MCF 10A (cell line): ENCODE measurements at places on chromosomes 4 and X. TPM values are rescaled to one million over a fixed set of nuclear protein-coding genes. Genes with fewer than 3 reads are reported as not detected.

Gene NPY1R
- total RNA-seq = 0.63 and 2.8 TPM in 2 replicates

Gene RNF212
- total RNA-seq = not detected in 2 replicates

DNA sequence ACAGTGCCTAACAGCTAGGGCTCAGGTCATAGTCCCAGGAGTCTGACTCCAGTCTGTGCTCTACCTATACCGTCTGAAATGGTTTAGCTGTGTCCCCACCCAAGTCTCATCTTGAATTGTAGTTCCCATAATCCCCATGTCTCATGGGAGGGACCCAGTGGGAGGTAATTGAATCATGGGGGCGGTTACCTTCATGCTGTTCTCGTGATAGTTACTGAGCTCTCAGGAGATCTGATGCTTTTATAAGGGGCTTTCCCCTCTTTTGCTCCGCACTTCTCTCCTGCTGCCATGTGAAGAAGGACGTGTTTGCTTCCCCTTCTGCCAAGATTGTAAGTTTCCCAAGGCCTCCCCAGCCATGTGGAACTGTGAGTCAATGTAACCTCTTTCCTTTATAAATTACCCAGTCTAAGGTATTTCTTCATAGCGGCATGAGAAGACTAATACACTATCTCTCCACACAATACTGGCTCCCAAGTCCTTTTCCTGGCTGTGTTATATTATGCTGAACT is 110.8 kb downstream of the AFAP1 start:
- peak; percentile 47 for DNase-seq

- peak; percentile 65 for DNase-seq
These were observed 6.0 kb upstream of the EFNB1 start for GRCh38 chrX:68822641-68823410.

GRCh38 chr4:129369361-129370010 is 273.5 kb downstream of the C4orf33 start:
- no peak for DNase-seq

DNA sequence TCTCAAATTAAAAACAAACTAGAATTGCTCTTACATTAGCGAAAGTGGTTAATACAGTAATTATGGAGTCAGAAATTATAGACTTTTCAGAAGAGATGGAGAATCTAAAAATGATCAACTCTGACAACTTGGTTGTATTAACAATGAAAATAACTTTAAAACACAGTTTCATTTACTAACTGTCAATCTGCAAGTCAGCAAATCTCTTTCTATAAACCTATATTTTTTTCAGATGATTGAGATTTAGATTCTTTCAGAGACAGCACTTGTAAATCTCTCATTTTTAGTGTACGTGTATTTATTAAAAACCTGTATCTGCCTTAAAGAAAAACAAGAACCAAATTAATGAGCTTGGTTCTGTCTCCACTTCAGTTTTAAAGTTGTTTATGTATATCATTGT is 311.4 kb downstream of the EPHA5 start:
- DNase-seq = no peak

GRCh38 chrX:48470110-48470832 is at the start of gene SLC38A5:
TSS of gene SLC38A5 (minus strand) at chrX:48470260. CDS start at chrX:48467924, 2,336 bp downstream.
- no peak for DNase-seq

DNA sequence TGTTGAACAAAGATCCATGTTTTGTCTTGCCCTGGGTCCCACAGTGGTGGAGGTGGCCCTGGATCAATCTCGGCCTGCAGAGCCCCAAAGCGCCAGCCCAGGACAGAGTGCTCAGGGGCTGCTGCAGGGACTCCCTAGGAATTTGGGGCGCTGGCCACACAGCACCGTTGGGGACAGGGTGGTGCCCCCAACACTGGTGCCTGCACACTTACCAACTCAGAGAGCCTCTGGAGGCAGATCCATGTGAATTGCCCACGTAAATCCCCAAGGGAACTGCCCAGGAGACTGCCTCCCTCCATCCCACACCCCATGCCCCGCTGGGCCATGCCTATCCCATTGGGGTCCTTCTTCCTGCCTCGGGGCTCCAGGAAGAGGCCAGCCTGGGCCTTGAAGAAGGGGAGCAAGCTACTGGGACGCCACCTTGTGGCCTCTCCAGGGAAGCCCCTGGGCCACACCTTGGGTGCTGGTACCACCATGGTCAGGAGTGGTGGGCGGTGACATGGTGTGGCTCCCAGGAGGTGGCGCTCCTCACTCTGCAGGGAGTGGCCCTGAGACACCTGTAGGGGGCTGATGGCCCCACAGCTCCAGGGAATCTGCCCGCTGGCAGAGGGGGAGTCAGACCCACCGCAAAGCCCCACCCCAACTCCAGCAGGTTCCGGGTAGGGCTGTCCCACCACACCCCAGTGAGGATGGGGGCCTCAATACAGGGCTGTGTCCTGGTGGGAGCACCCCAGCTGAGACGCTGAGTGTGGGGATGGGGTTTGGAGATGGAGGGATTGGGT is 22.8 kb downstream of the CFAP99 start:
- peak; percentile 68 for DNase-seq

GRCh38 chr4:105170711-105171110 is 24.0 kb downstream of the TET2 start:
- DNase-seq = no peak
